ENCODE measurements at places on chromosomes 4 and X.

DNA sequence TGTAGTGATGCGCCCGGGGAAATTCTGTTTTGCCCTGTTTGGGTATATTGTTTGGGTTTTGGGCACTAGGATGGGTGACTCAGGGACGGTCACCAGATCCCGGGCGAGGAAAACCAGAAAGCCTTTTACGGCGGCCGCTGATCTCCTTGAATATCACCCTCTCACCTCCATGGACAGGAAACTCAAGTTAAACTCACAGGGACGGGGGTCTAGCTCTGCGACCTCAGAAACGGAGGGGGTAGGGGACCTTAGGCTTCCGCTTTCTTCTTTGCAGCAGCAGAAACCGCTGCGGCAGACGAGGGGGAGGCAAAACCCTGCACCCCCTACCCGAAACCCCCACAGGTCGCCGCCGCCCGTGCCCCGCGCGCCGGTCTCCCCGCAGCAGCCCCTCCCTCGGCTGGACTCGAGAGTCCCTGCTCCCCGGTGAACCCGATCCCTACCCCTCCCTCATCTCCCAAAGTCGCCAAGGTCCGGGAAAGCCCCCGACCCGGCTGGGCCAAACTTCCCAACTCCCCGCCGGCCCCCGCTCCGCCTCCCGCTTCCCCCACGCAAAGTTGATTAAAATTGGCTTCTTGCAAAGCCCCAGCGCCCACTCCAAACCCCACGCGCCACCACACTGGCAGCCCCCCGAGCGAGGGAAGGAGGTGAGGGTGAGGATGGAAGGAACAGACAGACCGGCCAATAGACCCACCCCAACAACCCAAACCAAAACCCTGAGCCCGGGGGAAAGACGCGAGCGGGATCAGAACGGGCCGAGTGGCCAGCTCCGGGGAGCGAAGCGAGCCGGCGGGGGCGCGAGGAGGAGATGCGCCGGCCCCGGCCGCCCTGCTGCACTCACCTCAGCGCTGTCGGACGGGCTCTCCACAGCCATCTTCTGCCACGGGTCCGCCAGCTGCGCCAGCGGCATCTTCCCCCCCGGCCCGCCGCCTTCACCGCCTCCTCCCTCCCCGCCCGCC, 705 bp downstream of the RPS6KA3 start:
- no peak for DNase-seq

GRCh38 chrX:96379951-96380350, 304.7 kb upstream of the DIAPH2 start:
- DNase-seq, result no peak

DNA sequence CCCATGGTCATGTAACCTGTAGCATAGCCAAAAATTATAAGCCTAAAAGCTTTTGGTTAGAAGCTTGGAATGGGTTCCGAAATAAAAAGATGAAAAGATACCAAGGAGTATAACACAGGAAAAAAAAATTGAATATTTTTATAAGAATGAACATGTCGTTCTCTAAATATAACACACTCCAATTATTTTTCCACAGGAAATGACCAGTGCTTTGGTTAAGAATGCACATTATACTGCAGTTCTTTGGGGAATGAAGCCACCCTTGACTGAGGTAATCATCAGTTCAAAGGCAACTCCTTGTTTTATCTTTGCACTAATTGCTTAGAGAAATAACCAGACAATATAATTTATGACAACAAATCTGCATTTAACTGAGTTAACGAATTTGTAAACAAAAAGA, 6.6 kb upstream of the GASK1B start:
- DNase-seq, result no peak

GRCh38 chrX:122512561-122513072, 671.5 kb upstream of the GRIA3 start:
- no peak for DNase-seq

DNA sequence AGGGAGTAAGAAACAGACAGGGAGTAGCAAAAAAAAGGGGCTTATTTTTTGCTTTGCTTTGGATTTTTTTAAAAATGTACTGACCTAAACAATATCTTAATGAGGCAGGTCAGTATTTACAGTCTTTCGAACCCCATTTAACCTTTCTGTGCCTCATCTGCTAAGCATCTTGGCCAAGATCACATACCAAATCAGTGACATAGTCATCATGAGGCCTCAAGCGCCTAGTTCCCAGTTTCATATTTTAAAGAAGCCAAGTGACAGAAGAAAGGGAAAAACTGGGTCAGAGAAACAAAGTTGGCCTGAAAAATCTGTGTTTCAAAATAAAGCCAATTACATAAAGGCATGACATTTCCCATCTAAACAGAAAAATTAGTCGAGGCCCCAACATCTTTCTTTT, 94.6 kb upstream of the WDR44 start:
- no peak for DNase-seq

DNA sequence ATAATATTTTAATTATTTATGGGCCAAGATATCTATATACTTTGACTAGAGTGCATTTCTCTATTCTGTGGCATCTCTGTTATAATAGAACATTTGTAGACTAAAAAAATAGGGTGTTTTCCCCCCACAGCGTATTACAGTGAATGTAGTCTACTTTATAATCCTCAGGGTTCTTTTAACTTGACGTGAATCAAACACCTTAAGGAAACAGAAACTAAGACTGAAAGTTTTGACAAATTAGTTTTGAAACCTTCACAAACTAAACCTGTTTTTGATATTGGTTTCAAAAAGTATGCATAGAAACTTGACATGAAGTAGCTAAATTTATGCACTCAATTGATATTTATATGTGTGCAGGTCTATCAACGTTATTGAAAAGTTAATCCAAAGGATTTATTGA, 1963.1 kb upstream of the TENM3 start:
- DNase-seq, result no peak

GRCh38 chrX:150548684-150549083, 19.7 kb upstream of the MTM1 start:
- DNase-seq, result no peak

- no peak for DNase-seq
Observed at GRCh38 chrX:134543288-134543687, 83.3 kb downstream of the HPRT1 start.

- no peak for DNase-seq
Observed at GRCh38 chrX:1213971-1214370, 1.5 kb upstream of the CRLF2 start.

DNA sequence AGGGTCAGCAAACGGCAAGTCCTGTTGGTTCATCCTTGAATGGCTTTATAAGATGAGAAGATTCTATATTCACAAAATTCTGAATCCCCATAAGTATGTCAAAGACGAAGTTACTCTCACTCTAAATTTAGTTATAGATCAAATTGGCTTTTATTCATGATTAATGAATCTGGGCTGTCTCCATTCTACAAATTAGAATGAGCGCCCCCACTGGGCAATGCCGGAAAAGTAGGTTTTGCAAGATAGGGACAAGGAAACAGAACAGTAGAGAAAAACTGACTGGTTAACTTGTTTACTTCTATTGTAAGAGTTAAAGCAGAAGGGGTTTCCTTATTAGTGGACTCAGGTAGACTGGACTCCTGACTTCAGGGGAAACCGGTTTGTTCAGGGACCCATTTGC, 100.3 kb downstream of the F11 start:
- no peak for DNase-seq

DNA sequence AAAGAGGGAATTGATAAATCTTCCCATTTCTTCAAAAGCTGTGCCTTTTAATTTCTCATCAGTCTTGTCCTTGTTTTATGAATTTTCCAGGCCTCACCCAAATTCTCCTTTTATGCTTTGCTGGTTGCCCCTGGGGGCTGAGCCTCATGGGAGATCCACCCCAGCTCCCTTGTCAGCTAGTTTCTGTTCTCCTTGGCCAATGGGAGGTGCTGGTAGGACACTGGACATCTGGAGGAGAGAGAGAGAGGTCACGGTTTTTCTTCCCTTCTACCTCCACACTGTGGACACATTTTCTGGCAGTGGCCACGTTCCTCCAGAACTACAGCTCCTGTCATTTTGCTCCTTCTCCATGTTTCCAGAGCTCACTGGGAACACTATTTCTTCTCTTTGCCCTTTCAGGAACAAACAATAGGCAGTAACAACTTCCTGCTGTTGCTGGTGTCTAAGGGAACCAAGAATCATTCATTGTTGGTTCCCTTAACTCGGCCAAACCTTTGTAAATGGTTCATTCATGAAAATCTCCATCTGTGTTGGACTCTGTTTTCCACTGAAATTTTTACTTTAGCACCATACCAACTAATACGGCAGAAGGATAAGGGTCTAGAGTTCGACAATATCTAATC, 334.5 kb downstream of the GPAT3 start:
- no peak for DNase-seq

GRCh38 chr4:31768756-31769155, 1048.6 kb downstream of the PCDH7 start:
- no peak for DNase-seq
